ENCODE measurements at places on chromosomes 12 and 14.

DNA sequence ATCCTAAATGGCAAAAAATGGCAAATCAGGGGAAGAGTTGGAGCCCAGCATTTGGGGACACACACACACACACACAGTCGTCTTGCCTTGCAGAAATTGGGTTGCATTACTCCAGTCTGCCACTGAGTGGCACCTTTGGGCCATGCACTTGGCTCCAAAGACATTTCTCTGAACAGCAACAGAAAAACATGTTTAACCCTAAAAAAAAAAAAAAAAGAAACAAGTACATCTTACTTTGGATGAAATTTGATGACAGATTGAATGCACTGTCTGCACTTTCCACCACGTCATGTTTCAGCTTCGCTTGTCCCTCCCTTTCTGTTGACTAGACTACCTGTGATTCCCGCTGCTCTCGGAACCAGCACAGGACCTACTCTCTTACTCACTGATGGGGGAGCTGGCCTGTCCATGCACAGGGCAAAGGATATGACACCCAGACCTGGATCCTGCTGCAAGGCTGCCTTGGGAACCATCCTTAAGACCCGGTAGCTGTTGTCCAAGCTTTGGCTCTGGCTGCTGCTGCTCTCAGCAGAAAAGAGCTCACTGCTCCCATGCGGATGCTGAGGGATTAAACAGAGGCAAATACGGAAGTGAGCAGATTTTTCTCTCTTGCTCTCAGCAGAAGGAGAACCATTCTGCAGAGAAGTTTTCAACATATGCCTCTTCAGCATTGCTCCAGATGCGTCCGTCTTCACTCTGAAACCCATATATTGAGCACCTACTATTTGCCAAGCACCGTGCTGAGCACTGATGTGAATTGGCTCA, 376.8 kb downstream of the DPF3 start:
- DNase-seq = peak; percentile 44

DNA sequence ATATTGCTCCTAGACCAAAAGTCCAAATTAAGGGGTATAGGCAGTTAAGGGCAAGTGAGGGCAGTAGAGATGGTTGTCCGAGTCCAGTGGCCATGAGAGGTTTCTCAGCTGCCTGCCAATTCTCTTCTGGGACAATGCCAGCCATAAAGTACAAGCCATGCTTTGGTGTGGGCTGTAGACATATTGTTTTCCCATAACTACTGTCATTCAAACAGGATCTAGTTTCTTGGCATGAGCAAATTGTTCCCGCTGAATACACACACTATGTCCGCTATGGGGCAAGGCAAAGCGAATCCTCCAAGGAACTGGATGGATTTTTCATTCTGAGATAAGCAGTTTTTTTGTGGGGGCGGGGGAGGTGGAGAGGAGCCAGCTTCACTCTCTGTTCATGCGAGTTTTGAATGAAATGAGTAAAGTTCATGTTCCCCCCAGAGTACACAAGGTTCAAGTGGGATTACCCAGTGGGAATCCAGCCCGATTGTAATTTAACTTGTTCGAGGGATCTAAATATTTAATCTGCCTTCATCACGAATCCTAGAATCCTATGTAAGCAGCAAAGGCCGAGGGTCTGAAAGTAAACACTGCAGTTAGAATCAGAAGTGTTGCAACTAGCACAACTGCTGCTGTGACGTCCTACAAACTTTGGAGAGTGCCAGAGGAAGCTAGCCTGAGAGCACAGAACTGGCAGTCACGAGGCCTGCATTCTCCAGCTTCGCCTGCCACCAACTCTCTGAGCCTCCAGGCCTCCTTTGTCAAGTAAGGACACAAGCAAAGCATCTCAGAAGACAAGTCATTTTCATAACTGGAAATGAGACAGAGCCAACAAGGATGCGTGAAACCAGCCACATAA, 137.0 kb downstream of the CRADD start:
- no peak for DNase-seq

- no peak for DNase-seq
These were observed 159.9 kb downstream of the GCH1 start for GRCh38 chr14:54742492-54743350.

DNA sequence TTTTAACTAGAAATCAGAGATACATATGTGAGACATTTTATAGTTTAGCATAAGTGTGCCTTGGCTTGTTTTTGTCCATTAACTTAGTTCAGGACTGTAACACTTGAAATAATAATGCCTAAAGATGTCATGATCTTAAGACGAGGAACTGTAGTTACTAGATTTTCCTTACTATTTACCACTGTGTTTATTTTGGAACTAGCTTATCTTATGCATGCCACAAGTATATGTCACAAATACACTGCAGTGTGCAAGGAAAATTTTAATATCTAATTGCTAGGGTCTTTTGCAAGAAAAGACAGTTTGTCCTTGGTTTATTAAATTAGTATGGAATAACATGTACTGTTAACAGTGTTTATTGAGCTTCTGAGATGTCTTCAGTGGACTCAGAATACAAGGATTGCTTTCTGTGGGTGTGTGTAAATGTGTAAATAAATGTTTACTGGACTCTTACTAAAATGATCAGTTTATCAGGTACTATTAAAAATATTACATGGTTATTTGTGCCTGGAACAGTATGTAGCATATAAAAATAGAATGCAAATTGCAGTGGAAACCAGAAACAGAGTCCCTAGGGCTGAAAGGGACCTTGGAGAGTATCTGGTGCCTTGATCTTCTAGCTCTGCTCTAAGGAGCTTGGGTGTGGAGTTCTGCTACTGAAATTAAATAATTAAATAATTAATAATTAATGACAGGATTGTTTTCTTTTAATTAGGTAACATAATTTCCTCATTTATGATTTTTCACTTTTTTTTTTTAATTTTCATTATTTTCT, 58.1 kb downstream of the FGD4 start:
- DNase-seq = no peak

DNA sequence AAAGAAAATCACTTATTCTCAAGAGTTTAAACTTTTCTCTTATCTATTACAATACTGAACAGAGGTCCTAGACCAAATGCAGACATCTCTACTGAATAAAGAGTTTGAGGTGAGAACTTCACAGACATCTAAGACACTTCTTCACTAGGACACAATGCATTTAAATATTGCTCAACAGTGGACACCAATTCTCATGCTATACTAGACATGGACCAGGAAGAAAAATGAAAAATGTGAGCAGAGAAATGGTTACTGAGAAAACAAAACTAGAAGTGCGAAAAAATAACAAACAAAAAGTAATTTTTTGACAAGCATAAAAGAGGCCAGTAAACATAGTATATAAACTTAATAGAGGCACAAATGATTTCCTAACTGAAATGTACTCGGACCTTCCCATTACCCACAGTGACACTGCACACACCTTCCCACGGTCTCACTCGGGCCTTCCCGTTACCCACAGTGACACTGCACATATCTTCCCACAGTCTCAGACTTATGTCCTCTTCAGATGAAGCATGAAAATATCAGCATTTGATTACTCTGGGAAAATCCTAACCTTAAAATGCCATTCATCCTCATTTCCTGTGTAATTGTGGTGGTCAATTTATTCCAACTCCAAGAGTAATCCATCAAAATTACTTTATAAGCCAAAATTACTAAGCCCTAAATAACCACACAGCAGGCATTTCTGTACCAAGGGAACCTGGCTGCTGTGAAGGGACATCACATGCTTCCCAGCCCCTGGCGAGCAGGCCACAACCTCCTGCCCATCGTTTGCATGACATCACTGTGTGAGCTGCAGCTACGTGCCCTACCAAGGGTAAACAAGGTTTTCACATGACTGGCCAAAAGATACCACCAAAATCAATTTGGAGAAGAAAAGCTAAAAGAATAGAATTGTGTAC, 6.4 kb downstream of the SLC15A4 start:
- DNase-seq = no peak

DNA sequence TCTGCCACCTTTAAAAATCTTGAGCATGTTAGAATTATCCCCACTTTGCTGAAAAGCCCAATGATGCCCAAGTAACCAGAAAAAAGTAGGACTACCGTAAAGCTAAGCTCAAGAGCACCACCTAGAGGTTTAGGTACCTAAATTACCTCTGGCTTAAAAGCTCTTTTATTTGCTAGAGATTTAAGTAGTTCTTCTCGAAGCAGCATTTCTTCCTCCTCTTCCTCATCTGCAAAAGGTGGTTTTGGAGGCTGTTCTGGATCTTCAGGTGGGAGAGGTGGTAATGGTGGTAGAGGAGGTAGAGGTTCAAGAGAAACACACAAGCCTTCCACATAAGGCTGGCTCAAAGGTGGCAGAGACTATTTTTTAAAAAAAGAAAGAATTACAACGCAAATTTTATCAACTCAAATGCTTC, 26.9 kb downstream of the ZFC3H1 start:
- DNase-seq = no peak

- DNase-seq = no peak
These were observed 193.6 kb upstream of the GARIN6 start for GRCh38 chr12:99453836-99454538.

DNA sequence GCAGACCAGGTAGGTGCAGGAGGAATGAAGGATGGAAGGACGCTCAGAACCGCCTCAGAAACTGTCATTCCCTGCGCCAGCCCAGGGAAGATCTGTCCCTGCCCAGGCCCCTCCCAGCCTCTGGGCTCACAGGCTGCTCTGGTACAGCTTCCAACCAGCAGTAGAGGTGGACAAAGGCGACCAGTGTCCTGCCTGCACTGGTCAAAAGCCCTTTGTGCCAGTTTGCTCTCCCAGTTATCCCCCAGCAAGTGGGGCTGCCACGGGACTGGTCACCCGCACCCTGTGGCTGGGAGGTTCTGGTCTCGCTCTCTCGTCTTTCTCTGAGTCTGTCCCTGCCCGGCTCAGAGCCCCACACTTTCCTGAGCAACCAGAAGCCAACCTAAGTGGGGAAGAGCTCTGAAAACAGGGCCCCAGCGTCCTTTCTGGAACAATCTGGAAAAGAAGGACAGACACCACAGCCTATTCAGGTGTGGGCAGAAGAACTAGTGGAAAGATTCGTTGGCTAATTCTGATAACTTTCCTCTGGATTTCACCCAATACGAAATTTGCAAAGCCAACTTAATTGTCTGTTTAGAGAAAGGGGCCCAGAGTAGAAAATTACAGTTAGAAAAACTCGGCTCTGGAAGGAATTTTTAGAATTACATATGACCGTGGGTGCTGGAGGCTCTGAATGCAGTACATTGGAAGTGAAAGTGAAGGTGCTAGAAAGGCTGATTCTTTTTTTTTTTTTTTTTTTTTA, 21.7 kb downstream of the SNRNP35 start:
- DNase-seq = no peak

GRCh38 chr12:130338794-130339601, 1.3 kb downstream of the PIWIL1 start:
- DNase-seq = no peak

GRCh38 chr12:11805043-11805442, 155.6 kb downstream of the ETV6 start:
- no peak for DNase-seq

DNA sequence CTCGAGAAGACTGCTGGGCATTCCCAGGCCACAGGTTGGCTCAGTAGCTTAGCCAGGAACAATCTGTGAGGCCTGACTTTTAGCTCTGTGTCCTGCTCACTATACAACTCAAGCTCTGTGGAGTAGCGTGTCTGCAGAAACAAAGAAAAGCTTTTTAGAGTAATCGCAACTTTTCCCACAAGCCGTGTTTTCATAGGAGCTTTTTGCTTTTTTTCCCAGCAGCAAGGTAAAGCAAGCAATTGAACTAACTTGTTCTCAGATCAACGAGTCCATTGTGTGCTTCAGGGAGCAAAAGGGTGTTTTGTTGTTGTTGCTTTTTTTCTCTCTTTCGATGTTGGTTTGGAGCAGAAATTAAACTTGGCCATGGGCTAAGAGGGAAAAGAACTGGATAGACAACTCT, 97.3 kb upstream of the BCL2L14 start:
- no peak for DNase-seq

GRCh38 chr12:124694846-124695497, 127.6 kb upstream of the NCOR2 start:
- no peak for DNase-seq

GRCh38 chr14:101491841-101492240, 69.5 kb upstream of the DIO3 start:
- DNase-seq = no peak

GRCh38 chr12:110508071-110508586, 6.0 kb downstream of the RAD9B start:
- no peak for DNase-seq

DNA sequence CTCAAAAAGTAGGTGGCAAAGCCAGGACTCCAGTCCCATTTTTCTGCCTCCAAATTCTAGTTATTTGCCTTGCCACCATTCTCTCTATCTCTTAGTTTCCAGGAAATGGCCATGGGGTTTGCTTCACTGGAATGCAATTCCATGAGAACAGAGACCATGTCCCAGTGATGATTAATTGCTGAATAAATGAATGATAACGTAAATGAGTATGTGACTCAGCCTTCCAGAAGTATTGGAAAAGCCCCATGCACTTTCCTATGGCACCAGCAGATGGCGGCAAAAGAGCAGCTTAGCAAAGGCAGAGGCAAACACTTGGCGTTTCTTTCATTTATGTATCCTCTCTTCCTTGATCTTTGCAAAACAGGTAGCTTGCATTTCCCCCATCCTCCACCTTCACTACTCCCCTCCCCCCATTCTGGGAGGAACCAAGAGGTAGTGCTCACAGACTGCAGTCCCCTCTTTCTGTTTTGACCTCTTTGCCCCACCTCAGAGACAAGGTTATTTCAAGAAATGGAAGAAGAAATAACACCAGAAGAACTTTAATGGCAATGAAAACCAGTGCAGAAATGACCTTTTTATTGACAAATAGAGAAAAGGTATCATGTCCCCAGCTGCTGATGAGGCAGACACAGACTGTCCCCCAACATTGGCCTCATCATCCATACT, 21.3 kb downstream of the TBX3 start:
- peak; percentile 41 for DNase-seq

GRCh38 chr12:117472983-117473382, 111.6 kb upstream of the NOS1 start:
- DNase-seq = no peak

DNA sequence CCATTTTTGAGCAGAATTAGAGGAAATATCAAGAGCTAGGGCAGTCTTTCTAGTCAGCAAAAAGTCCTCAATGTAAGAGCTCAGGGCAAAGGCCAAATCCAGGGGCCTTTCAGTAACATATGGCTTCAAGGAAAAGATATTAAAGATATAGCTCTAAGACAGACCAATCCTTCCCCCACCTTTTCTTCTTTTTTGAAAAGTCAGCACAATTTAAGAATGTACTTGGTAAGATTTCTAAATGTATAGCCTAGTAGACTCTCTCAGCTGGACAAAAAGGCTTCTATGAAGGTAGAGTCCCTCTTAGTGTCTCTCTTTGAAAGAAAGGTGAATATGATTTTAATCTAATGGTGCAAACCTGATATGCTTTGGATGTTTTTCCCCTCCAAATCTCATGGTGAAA, 515.7 kb downstream of the VRK1 start:
- DNase-seq = no peak

GRCh38 chr14:89276424-89276975, 140.5 kb downstream of the FOXN3 start:
- DNase-seq = peak; percentile 24

DNA sequence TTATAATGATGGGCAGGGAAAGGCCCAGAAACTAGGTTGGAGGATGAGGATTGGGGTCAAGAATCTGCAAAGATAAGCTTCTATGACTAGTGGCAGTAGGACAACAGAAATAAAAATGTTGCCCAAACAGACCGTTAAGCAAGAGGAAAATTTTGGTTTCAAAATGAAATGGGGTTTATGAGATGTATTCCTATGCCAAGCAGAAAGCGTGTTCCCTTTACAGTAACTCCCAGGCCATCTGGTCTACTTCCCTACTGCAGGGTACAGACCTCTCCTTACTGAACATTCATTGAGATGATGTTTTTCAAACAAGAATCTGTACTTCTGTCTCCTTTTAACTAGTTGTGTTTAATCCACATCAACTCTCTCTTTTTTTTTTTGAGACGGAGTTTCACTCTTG, 20.4 kb upstream of the TMEM229B start:
- DNase-seq = no peak

GRCh38 chr12:55043542-55043941, 23.8 kb downstream of the NEUROD4 start:
- no peak for DNase-seq

Data from stimulated activated CD8-positive, alpha-beta memory T cell treated with anti-CD3 and anti-CD28 coated beads, Interleukin-12 subunit alpha, Interleukin-12 subunit beta, amount 100 ng/mL, for 1 hour (primary cell).